CD4-positive, alpha-beta T cell treated with Interleukin-1 beta for 1 hour (primary cell): ENCODE measurements at places on chromosomes 5 and 9.

- peak; percentile 81 for DNase-seq
Measured at GRCh38 chr9:133148199-133149129, 15.2 kb downstream of the GBGT1 start.

- no peak for DNase-seq
Measured at GRCh38 chr9:109812818-109813281, 32.9 kb downstream of the PALM2AKAP2 start.

DNA sequence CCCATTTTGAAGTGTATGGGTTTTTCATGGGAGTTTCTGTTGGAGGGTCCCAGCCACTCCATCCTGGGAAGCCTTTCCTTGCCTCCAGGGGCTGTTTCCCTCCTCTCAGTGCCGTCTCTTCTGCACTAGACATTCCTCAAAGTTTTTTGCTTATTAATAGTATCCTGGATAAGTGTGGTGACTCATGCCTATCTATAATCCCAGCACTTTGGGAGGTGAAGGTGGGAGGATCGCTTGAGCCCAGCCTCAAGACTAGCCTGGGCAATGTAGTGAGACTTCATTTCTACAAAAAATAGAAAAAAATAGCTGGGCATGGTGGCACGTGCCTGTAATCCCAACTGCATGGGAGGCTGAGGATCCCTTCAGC, 43.1 kb downstream of the RALGPS1 start:
- no peak for DNase-seq

DNA sequence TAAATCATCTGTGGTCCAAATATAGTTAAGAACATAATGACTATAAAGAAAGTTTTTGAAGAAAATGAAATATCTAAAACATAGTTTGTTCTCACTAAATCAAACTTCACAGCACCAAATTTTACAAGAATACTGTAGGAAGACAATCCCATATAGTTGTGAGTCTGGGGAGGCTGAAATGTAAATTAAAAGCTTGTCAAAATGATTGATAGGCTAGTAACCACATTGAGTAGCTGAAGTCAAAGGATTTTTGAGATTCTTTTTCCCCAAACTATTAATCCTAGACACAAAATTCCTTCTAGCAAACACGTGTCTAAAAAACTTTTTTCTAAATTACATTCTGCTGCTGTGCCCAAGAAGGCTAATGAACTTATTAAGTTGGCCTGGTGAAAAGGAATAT, 13.0 kb downstream of the BHMT start:
- DNase-seq, result no peak

DNA sequence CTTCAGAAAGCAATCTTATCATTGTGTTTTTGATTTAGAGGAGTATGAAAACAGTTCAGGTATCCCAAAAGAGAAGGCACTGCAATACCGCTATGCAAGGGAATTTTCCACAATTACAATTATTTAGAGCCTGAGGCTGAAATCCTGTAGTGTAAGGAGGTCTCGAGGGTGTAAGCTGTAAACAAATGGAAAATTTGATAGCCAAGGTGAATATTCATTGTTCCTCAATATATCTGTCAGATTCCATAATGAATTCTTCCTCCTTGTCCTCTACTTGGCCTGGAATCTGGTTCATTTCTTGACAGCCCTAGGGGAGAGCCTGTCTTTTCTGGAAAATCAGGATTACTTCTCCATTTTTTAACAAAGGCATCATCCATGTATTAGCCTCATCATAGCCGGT, 63.1 kb upstream of the SMARCA2 start:
- no peak for DNase-seq

DNA sequence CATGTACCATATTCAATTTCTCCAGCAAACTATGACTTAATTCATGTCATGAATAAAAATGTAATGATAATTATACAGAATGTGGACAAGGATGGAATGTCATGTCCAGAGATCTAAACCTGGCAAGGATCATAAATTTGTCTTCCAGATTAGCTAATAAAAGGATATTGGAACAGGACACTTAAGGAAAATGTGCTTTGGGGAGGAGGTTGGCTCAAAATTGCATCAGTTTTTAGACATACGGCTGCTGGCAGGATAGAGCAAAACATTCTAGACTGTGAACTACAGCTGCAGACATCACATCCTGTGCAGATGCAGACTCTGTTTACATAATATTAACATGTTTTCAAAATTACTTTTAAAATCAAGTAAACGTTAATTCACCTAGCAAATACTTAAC, 248.4 kb downstream of the TLR4 start:
- DNase-seq, result no peak

- no peak for DNase-seq
Measured at GRCh38 chr5:132205385-132206125, 22.1 kb downstream of the P4HA2 start.

- DNase-seq, result no peak
Measured at GRCh38 chr5:174991847-174992246, 267.5 kb downstream of the MSX2 start.

DNA sequence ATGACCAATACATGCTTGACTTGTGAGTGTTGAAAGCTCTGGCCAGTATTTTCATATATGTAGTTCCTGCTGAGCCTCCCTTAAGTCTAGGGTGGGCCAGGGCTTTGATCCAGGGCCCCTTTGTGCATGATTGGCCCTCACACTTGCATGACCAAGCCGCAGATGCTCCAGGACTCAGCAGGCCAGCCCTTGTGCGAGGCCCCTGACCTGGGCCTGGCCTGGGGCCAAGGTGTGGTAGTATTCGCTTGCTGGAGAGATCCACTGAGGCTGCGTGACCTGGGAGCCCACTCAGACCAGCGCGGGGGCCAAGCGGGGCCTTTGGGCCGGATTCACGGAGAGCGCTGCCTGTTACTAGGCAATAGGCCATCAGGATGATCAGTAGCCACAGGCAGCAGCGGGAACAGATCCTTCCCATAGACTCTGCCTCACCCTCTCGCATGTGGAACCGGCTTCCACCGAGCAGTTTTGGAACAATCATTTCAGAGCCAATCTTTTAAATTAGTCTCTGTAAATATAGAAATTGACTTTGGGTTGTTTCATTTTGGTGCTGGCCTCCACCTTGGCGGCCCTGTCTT, 79.0 kb upstream of the PTCH1 start:
- DNase-seq, result no peak

DNA sequence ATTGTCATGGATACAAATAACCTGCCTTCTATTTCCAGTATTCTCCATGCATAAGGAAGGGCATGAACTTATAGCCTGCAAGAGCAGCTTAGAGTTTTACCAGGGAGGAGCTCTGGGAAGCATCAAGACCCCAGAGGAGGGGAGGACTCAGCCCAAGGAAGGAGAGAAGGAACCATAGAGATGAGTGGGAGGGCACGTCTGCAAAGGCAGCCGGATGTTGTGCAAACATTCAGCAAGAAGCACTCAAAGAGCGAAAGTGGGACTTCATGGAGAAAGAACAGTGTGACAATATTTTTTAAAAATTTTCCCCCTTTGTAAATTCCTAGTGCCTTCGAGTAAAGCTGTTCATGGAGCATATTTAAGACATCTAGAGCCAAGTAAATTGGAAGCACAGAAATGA, 270.1 kb upstream of the PTGER4 start:
- peak; percentile 62 for DNase-seq

DNA sequence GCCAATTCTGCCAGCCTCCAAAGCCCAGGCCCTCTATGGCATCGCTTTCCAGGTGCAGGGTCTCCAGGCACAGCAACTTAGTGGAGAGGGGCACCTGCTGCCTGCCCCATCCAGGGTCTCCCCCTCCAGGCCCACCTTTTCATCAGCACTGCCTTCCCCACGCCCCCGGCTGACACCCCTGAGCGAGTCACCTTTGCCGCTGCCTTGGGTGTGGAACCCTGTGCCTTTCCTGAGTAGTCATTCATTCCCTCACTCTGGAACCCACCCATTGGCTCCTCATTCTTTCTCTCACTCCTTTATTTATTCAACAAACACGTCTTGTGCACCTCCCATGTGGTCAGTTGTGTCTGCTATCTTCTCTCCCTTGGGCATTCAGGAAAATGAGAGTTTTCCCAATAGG, 14.5 kb upstream of the RPL26L1 start:
- no peak for DNase-seq

DNA sequence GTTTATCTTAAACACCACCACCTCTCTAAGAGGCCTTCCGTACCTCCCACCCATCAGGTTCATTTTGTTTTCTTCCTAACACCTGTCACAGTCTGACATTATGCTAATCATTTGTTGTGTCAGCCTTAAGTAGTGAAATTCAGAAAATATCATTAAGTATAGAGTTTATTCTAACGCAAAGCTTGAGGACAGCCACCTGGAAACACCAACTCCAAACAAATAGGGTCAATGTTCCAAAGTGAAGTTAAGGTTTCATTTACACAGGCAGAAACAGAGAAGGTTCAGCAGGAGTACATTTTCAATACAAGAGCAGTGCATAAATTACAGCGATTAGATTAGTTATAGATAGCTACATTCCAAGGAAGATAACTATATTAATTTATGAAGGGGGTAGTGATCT, 1.3 kb upstream of the SMC5 start:
- DNase-seq, result no peak

- DNase-seq, result no peak
Measured at GRCh38 chr5:146243247-146243646, 39.8 kb downstream of the RBM27 start.

GRCh38 chr5:159061179-159061796, 38.4 kb downstream of the EBF1 start:
- no peak for DNase-seq

DNA sequence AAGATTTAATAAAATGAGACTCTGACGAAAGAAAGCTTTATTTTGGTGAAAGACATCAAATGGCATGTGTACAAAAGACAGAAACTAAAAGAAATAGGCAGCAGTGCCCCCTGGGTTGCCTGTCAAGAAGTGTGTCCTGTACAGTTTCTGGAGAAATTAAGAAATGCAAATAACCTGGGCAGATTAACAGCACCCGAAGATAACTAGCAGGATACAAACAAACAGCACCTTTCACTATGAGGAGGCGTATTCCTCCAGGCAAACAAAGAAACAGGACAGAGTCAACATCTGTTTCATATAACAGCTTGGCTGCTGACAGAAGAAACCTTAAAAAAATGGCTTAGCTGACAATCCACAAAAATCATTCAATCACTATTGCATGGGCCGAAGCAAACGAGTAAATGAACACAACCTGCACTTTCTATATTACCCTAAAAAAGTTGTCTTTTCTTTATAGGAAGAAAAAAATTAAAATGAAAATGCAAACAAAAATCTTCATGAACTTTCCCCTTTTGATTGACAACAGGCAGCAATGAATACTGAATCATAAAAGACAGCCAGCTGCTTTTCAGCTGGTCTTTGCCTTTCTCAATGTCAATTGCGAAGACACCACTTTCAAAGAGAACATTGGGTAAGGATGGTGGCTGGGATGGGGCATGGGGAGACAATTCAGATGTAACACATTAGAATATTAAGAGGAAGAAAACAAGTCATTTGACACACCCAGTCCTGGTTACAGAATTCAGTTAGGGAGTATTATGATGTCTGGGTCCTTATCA, 162.1 kb downstream of the ARL15 start:
- DNase-seq, result no peak

GRCh38 chr5:138476918-138477317, 11.6 kb downstream of the EGR1 start:
- DNase-seq, result no peak

DNA sequence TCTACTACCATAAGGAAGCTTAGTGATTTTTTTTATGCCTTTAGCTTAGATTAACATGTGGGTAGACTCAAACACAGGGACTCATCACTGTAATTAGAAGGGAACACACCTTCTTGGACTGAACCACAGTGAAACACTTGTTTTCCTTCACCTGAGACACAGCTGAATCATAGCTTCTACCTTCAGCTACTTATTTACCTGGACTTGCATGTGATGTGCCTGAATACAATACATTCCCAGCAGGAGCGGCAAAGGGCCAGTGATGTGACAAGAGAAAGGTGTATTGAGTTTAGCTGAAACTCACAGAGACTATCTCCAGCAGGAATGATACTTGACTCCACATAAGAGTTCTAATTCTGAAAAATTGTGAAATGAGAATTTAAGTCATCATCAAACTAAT, 37.8 kb downstream of the GRAMD2B start:
- DNase-seq, result no peak

GRCh38 chr5:135965504-135965903, 10.7 kb upstream of the LECT2 start:
- no peak for DNase-seq

DNA sequence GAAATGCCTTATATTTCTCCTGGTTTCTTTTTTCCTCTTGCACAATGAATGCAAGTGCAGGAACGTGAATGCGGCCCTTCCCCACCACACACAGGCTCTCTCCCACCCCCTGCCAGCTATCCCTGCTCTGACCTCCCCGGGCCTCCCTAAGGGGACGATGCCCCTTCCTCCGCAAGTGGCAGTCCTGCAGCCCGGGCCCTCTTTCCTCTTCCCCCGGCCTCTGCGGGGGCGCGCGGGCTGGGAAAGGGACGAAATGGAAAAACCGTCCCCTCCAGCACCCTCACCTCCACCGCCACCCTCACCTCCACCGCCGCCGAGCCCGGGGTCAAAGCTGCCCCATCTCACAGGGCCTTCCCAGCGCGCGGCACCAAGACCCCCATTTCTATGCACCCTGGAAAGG, 44.7 kb downstream of the GAS1 start:
- no peak for DNase-seq

DNA sequence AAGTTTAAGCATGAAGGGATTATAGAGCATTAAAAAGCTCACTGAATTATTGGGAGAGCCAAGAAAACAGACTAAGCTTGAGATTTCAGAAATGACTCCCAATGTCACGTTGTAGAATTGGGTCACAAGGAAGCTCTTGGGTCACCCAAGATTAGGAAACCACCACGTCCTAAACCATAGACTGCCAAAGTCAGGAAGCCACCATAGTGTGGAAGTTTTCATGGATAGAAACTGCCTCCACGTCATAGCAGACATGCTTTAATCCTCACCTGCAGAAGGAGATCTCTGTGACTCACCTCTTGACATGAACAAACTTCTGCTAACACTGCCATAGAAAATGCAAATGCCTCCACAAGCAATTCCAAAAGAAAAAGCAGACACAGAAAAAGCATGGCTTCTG, 106.3 kb downstream of the SLC1A3 start:
- no peak for DNase-seq

GRCh38 chr5:174608631-174609097, 115.7 kb upstream of the MSX2 start:
- no peak for DNase-seq

DNA sequence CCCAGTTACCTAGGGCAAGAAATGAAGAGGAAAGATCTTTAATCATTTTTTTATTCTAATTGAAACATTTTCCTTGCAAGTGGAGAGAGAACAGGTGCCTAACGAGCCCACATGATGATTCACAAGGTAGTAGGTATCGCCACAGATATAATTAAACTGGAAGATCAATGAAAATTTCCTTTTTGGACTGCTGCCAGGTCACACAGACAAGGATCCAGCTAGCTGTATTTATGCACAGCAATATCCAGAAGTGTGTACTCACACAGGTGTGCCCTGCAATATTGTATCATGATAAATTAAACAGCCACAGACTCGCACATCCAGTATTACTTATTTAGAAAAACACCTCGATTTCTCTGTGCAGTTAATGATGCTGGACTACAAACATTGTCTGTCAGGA, 294.0 kb upstream of the SMARCA2 start:
- no peak for DNase-seq

GRCh38 chr5:138068742-138069600, 14.9 kb upstream of the WNT8A start:
- DNase-seq, result peak; percentile 67
